ENCODE measurements at places on chromosomes 11 and 22.

- DNase-seq: no peak
Observed at GRCh38 chr11:10916665-10917064, 58.8 kb upstream of the ZBED5 start.

DNA sequence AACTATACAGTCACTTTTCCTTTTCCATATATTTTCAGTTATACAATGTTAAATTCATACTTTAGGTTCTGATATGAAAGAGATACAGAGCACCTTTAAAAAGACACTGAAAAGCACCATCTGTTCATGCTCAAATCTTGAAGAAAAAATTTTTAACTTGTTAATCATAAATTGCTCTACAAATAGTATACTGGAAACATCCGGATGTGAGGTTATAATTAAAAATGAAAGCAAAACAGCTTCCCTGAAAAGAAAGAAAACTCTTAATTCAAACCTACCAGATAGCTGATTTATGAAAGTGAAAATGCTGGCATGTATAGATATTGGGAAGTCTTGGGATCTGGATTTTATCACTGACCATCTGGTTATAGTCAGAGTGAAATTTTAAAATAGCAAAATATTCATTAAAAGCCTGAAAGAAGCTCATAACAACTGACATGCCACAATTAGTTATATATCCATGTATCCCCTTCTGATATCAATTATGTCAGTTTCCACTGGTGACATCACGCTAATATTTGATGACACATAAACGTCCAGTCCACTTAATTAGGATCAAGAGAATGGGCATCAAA is 740.0 kb downstream of the DLG2 start:
- DNase-seq: no peak

DNA sequence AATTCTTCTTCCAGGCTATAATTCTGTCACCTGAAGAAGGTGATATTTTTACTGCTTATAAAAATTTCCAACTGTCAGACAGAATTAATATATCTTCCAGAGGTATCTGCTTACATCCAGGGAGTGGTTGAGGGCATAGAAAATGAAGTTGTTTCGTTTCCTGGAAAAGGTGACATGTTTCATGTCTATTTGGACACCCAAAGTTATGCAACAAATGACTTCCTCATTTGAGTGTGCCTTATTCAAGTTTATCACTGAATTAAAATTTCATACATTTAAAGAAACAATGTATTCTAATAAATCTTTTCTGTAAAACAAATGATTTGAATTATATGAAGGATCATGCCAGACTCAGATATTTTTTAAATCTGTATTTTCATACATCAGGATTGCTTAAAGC is 8.5 kb upstream of the GRAMD1B start:
- no peak for DNase-seq

- DNase-seq: peak; percentile 45
Observed at GRCh38 chr11:60334005-60334620, 7.1 kb downstream of the MS4A6E start.

GRCh38 chr22:47928631-47929030 is 1166.2 kb downstream of the TBC1D22A start:
- no peak for DNase-seq

- no peak for DNase-seq
Observed at GRCh38 chr22:35484651-35485556, 55.7 kb upstream of the RASD2 start.

DNA sequence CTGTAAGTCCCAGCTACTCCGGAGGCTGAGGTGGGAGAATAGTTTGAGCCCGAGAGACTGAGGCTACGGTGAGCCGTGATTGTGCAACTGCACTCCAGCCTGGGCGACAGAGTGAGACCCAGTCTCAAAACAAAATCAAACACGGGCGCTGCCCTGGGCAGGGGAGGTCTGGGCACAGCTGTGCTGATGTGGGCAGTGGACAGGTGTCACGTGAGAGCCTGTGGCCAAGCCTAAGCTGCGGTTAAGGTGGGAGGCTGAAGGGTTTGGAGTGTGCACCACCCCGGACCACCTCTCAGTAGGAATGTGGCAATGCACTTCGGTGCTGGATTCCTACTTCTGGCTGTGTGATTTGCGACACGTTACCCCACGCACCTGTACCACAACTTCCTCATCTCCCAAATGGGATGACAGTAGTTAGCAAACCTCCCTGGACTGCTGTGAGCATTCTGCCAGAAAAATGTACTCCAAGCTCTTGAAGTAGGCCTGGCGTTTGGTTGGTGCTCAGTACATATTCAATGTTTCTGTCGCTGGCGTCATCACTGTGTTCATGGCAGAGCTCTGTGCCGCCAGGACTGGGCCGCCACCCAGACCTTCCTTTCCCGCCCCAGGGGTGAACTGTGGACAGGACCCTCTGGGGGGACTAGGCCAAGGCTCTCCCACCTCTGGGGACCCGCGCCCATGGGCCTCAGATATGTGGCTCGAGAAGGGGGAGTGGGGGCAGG is 807 bp upstream of the ZNF74 start:
- no peak for DNase-seq

DNA sequence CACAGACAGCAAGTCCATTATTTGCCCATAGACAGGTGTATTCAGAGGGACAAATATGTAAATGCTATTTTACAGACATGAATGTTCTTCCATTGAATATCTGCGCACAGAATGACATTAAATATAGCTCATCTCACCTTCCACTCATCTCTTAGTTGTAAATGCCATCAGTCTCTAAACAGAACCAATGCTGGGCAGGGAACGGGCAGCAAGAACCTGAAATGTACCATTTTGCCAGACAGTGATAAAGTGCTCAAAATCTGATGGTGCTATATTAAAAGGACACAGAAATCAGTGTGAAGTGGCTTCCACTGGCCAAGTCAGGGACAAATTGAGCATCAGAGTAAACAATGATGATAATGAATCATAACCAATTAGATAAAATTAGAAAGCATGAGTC is 10.0 kb upstream of the OR8B4 start:
- DNase-seq: no peak

DNA sequence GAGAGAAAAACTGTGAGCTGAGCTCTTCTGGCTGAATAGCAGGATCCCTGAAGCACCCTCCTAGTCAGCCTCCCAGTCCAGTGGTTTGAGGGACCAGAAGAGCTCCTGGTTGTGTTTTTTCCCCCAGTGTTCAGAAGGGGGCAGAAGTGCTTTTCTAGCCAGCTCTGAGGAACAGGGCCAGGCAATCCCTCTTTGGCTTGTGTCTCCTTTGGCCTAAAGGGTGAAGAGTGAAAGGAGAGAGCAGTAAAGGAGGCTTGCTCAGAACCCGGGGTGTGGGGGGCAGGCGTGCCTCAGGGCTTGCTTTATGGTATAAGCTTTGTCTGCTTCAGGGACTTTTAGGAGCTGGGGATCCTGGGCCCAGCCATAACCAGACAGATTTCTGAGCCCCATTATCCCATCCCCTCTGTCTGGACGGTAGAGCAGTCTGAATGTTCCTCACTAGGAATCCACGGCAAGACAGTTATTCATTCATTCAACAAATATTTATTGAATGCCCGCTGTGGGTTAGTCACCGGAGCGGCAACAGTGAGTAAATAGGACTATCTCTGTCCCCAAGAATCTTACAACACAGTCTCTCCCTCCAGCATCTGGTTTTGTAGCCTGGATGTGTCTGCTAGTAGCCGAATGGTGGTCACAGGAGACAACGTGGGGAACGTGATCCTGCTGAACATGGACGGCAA is 14.5 kb downstream of the ACP2 start:
- peak; percentile 14 for DNase-seq

DNA sequence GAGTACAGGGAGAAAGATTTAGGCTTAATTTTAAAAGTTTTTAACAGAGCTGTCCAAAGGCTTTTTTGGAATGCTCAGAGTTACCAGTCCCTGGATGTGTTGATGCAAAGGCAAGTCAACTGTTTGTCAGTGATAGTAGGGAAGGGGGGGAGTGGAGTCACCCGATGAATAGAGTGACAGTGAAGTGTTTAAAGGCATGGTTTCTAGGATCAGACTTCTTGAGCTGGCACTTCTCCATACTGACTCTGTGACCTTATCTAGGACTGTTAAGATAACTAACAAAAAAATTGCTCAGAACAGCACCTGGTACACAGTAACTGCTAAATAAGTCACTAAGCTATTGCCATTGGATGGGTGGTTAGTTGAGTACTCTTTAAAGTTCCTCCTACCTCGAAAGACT is 11.3 kb upstream of the RAG2 start:
- no peak for DNase-seq

DNA sequence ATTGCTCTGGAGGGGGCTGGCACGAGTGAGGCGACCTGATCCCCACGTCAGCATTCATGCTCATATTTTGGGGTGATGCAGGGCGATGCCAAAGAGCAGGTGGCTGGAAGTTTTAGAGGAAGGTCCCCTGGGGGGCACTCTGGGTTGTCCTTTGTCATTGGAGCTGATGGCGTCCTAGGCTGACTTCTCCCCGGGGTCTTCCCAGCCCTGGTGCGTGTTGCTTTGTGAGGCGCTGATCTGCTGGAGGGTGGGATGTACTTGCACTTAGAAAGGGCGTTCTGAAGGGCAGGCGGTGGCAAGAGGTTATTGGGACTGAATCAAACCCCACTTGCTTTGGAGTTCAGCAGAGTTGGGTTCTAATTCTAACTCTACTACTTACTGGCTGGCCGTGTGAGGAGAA is 313.3 kb downstream of the NTM start:
- DNase-seq: no peak

GRCh38 chr11:78039919-78040671 is 17.0 kb upstream of the KCTD14 start:
- DNase-seq: peak; percentile 55

DNA sequence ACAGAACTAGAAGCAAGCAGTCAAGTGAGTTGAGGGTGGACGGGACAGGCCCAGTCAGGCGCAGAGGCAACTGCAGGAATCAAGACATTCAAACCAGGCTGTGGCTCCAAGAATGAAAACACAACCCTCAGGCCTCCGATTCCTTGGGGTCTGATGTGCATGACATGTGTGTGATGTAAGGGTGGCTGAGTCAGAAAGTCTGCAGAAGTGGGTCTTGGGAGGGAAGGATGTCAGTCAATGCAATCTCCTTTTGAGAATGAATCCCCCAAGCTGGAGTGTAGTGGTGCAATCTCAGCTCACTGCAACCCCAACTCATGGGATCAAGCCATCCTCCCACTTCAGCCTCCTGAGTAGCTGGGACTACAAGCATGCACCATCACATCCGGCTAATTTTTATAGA is 15.9 kb upstream of the PDE2A start:
- no peak for DNase-seq

- DNase-seq: no peak
Observed at GRCh38 chr11:203945-204586, 3.1 kb downstream of the BET1L start.

DNA sequence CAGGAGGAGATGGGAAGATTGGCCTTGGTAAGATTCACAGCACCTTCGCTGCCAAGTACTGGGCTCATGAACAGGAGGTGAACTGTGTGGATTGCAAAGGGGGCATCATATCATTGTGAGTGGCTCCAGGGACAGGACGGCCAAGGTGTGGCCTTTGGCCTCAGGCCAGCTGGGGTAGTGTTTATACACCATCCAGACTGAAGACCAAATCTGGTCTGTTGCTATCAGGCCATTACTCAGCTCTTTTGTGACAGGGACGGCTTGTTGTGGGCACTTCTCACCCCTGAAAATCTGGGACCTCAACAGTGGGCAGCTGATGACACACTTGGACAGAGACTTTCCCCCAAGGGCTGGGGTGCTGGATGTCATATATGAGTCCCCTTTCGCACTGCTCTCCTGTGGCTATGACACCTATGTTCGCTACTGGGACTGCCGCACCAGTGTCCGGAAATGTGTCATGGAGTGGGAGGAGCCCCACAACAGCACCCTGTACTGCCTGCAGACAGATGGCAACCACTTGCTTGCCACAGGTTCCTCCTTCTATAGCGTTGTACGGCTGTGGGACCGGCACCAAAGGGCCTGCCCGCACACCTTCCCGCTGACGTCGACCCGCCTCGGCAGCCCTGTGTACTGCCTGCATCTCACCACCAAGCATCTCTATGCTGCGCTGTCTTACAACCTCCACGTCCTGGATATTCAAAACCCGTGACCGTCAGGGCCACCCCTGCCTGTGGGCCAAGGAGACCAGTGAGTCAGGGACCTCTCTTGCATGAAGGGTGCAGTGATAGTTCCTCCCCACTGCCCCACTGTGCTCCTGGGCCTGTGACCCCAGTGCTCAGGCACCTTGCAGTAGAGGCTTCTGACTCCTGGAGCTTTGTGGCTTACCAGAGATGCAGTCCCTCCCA is 83.6 kb downstream of the BCR start:
- no peak for DNase-seq

- DNase-seq: no peak
Observed at GRCh38 chr11:81839976-81840375, 893.7 kb downstream of the FAM181B start.

DNA sequence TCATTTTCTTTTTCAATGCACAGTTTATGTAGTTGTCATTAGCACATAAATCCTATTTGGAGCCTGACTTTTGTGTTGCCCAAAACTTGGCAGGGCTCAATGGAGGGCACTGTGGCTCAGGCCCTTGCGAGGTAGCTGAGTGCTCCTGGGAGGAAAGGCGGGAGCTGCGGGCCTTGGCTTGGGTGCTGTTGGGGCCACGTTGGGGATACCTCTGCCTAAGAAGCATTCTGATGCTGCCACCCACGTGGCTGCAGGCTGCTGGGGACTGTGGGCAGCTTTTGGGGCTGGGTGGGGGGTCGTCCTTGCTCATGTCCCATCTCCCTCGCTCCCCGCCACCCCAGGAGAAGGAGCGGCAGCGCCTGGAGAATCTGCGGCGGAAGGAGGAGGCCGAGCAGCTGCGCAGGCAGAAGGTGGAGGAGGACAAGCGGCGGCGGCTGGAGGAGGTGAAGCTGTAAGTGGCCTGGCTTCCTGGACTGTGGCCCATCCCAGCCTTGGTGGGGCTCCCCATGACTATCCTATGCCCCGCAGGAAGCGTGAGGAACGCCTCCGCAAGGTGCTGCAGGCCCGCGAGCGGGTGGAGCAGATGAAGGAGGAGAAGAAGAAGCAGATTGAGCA is 20.9 kb downstream of the INCENP start:
- no peak for DNase-seq

DNA sequence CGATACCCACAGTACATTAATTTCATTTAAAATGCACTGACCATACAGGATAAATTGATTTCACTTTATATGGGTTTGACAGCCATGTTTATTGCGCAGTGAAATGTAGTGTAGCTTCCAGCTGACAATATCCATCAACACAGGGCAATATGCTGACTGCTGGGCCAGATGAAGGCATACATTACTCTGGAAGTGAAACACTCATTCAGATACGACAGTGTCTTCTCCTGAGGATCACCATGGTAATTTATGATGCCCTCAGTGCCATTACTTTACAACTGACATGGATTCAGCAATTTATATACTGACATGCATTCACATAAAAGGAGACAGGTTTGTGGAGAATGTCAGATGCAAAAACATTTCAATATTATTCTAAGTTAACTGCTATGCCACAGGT is 365.1 kb downstream of the SOX6 start:
- DNase-seq: no peak

GRCh38 chr11:2298795-2299761 is 2.6 kb downstream of the C11orf21 start:
- no peak for DNase-seq

- no peak for DNase-seq
Observed at GRCh38 chr11:104060820-104061219, 24.4 kb downstream of the DDI1 start.

GRCh38 chr11:72584293-72584938 is 89.8 kb downstream of the PDE2A start:
- no peak for DNase-seq

GRCh38 chr11:36586543-36586942 is 7.8 kb upstream of the IFTAP start:
- DNase-seq: no peak

GRCh38 chr11:45067966-45068365 is 78.5 kb upstream of the PRDM11 start:
- DNase-seq: no peak

GRCh38 chr22:26476705-26477340 is 6.8 kb downstream of the HPS4 start:
- no peak for DNase-seq

- DNase-seq: no peak
Observed at GRCh38 chr11:613369-613968, 2.3 kb downstream of the IRF7 start.
